ENCODE measurements at places on chromosomes 6 and 20.

DNA sequence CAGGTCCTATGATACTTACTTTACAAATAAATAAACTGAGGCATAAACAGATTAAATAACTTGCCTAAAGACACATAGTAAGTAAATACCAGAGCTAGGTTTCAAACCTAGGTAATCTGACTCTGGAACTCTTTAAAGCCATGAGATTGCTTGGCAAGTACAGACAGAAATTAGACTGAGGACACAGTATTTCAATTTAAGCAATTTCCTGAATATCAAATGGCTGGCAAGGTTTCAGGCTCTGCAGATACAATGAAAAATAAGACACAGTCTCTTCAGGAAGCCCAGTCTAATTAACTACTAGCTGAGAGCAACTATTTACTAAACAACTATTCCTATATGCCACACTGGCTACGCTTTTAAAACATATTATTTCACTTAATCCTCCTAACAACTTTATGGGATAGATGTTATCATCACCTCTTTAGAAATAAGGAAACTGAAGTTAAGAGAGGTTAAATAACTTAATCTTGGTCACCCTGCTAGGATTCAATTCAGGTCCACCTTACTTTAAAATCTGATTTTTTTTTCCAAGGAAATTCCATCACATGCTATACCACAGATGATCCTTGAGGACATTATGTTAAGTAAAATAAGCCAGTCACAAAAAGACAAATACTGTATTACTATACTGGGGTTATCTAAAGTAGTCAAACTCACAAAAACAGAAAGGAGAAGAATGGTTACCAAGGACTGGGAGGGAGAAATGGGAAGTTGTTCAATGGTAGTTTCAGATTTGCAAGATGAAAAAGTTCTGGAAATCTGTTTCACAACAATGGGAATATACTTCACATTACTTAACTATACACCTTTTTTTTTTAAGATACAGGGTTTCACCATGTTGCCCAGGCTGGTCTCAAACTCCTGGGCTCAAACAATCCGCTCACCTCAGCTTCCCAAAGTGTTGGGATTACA is 4.1 kb downstream of the TRPC4AP start:
- no peak for DNase-seq

- no peak for DNase-seq
Observed at GRCh38 chr20:19768325-19768842, 10.3 kb downstream of the RIN2 start.

DNA sequence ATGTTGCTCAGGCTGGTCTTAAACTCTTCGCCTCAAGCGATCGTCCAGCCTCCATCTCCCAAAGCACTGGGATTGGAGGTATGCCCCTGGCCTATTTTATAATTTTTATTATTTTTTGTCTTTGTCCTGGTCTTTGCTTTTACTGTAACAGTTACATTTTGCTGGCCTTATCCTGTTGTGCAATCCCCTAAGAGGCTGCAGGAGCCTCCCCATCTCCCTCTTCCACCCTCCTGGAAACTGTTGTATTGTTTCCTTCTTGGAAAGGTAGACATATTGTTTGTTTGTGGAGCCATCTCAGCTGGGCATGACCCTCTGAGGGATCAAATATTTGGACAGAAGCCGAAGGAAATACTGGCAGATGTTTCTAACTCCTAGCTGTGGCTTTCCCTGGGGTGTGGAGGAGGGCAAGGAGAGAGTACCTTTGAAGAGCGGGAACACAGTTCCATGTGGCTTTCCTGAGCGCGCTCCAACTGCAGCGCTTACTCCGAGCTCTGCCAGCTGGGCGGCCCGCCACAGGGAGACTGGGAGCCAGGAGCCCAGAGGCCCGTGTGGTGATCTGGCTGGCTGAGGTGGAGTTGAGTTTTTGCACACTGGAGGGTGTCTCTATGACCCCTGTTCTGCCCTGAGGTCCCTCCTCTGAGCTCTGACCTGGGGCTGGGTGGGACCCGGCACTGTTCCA is 4.9 kb downstream of the MAPK13 start:
- DNase-seq: no peak

DNA sequence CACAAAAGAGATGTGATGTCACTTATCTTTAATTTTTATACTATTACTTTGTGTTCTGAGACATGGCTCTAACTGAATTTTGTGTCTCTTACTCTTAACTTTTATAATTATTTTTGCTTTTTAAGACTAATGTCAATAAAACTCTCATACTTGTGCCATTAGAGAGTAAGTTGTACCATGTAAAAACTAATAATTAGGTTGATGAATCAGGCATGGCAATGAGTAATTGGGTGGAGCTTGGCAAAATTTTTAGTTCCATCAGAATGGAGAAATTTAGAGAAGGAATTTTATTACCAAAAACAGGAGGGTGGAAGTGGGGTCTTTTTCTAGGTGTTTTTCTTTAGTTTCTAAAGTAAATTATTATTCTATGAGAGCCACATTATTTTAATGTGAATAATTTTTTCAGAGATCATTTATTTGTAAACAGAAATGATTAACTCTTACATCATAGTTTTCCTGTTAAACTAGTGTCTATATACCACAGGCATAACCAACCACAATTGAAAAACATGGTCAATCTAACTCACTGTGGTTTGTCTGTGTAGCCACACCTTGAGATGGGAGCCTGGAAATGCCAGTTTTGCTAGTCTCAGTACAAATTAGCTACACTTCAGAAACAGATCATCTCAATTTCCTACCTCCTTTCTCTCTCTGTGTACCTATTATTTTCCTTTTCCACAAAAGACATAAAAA is 51.8 kb downstream of the ELOVL4 start:
- DNase-seq: no peak

GRCh38 chr6:23875006-23875405 is 251.0 kb upstream of the NRSN1 start:
- DNase-seq: no peak

DNA sequence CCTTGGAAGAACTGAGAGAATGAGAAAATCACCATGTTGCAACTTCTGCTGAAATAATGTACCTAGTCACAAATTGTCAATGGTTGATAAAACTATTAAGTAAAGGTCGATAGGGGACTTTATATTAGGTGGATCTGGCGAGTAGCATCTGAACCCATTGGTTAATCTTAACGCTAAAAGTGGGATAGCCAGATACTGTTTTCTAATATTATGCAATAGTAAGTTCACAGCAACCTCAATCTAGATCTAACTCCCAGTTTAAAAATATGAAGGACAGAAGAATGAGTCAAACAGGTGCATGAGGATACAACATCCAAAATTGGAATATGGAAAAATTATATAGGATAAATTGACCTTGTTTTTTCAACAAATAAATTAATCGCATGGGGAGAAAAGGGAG is 18.8 kb downstream of the PSMF1 start:
- no peak for DNase-seq

GRCh38 chr6:35370785-35371493 is 28.6 kb downstream of the PPARD start:
- no peak for DNase-seq

DNA sequence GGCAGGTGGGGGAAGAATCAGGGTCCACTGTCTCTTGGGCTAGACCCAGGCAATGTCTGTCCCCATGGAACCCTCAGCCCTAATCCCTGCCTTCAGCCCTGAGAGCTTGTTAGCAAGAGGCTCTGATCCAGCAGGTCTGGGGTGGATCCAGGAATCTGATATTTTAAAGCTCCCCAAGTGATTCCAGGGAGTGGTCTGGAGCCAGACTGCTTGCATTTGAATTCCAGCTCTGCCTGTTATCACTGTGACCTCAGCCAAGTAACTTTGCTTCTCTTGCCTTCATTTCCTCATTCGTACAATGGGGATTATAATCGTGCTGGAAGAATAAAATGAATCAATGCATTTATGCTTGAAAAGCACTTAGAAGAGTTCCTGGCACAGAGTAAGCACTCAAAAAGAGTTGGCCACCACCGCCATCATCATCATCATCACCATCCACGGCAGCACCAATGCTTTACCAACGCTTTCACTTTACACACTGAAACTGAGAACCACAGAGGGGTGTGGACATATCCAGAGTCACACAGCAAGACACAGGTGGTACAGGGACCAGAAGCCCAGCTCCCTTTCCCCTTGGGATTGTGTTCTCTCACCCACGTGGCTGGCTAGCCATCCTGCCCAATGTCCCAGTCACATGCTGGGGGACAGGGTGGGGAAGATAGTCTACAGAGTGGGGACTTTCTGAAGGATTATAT is 75.7 kb upstream of the RALY start:
- DNase-seq: peak; percentile 67

GRCh38 chr6:53301801-53302537 is 46.8 kb downstream of the ELOVL5 start:
- no peak for DNase-seq

DNA sequence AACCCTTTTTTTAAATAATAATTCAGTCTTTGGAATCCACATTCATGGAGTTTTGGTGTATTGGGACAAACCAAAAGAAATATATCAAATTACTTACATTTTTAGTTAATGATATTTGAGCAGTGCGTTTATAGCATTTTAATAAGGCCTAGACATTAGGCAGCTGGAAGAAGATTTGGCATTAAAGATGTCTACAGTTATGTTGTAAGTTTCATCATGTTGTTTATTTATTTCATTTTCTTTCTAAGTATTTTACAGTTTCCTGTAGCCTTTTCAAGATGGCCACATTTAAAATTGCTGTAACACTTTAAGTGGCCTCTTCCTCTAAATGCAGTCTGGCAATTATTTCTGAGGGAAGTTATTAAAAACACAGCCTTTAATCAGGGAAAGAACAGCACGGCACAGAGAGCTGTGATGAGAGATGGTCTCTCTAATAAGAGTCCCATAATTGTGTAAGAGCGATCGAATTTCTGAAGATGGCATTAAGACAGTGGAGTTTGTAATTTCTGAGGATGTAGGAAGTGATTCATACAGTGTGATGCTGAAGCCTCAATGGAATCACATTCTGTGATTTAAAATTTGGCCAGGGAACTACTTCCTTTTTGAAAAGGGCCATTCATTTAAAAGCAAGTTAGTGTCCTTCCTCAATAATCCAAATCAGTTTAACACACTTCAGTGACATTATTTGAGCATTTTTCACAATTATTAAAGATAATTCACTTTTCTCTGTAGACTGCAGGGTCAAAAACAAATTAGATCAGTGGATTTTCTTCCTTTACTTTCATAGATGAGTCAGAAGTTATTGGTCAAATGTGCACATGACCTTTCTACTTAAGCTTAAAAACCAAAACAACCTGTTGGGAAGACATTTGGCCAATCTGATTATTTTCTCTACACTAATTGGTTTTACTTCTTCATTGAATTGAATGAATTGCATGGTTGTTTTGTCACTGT is 52.4 kb upstream of the EDN3 start:
- DNase-seq: no peak

All from skin of body (tissue), 3 donors.